ENCODE measurements at places on chromosomes 16 and 17.

GRCh38 chr17:42850954-42851353 is at the start of gene AOC3:
AOC3 (plus strand) TSS chr17:42851199; CDS start chr17:42851344, 145 bp downstream.
- no peak for DNase-seq

DNA sequence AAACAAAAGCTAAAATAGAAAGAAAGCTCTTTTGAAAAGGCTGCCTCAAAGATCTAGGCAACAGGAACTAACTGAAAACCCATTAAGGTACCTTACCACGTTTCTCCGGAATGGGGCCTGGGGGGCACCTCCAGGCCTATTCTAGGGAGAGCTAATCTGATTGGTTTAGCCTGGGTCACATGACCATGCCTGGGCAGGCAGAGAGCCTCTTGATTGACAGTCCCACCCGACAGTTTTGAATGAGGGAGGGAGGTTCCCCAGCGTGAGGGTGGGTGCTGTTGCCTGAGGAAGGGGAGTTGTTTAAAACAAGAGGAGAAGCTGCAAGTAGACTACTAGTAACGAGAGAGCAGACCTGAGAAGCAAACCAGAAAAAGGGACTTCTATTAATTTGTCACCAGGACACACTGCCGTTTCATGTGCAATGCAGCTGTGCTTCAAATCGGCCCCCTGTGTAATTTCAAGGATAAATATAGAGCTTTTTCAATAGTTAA is 143.4 kb upstream of the HS3ST2 start:
- DNase-seq, result no peak

GRCh38 chr17:82830249-82830661 is 9.6 kb downstream of the ZNF750 start:
- no peak for DNase-seq

- no peak for DNase-seq
Measured at GRCh38 chr16:57478396-57479204, 7.7 kb downstream of the DOK4 start.

GRCh38 chr16:64416216-64417005 is 705.5 kb downstream of the CDH11 start:
- DNase-seq, result no peak
